Foreskin melanocyte (primary cell): ENCODE measurements at places on chromosomes 2 and 18.
A peak's percentile ranks its signal among the peaks of the same experiment; 100 is the strongest.

DNA sequence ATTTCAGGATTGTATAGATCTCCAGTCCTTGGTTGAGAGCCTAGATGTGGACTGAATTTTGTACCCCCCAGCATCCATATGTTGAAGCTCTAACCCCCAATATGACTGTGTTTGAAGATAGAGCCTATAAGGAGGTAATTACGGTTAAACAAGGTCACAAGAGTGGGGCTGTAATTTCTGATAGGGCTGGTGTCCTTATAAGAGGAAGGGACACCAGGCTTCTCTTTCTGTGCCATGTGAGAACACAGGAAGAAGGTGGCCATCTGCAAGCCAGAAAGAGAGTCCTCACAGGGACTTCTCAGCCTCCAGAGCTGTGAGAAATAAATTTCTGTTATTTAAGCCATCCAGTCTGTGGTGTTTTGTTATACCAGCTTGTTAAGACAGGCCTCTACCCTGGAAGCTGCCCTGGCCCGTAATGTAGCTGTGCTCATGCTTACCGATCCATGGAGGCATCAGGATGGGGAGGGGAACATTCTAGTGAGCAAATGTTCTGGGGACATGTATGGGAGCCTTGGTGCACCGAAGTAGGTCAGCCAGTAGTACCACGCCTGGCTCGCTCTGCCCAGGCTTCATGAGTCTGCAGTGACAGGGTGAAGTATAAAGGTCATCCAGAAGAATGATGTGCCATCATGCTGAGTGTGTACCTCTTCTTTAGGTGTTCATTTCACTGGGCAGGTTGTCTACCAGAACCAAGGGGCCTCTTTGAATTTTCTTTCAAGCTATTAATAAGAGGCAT lies 16.1 kb downstream of the RASGRP3 start:
- no peak for DNase-seq

DNA sequence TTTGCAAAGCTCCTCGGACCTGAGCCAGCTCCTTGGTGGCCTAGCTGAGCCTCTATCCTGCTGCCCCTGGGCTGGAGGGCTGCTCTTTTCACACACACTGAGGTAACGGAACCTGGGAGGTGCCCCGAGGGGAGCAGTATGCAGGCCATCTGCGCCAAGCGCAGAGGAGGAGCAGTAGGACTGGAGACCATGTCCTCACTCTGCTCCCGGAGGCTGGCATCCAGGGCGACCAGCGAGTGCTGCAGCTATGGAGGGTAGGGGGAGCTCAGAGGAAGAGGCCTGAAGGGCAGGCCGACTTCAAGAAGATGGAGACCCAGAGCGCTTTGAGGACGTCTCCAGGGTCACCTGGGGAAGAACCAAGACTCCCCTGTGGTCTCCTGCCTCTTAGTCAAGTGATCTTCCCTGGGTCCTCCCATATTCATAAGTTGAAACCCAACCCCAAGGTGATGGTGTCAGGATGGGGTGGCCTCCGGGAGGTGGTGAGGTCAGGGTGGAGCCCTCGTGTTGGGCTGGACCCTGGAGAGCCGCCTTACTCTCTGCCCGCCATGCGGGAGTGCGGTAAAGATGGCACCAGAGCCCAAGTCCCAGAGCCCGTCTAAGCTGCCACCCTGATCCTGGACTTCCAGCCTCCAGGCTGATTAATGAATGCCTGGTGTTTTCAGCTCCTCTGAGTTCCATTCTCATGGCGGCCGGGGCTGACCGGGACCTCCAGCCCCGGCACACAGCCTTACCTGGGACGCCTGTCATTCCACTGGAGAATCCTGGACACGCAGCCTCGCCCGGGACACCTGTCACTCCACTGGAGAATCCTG lies 160.7 kb downstream of the NDUFA10 start:
- DNase-seq: no peak

- no peak for DNase-seq
These were observed 29.2 kb downstream of the PECR start for GRCh38 chr2:216052420-216052819.

- DNase-seq: no peak
These were observed 338.0 kb downstream of the DCC start for GRCh38 chr18:52678034-52678433.

DNA sequence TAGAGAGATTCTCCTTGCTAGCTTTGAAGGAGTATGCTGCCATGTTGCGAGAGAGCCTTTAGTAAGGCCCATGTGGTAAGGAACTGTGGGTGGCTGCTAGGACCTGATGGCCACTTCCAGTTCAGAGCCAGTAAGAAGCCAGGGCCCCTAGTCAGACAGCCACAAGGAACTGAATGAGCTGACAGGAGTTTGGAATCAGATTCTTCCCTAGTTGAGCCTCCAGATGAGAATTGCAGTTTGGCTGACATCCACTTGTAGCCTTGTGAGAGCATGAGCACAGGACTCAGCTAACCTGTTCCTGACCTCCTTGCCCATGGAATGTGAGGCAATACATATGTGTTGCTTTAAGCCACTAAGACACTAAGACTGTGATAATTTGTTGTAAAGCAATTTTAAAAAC lies 1.2 kb upstream of the WDR7 start:
- DNase-seq: no peak

DNA sequence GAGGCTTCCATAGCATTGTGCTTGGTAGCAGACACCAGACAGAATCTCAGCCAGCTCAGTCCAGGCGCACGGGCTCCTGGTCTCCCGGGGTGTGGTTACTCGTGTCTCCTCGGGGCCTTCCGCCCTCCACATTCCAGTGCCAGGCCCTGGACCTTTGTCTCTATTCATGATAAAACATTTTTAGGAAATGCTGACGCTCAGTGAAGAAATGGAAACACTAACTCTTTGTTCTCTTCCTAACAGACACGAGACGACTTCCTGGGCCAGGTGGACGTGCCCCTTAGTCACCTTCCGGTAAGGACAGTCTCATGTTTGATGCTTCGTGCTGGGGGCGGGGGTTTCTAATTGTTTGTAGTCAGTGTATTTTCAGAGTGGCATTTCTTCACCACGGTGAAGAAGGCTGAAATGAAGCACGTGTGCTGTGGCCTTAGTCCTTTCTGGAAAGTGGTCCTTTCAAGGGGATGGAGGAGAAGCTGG lies 271.8 kb downstream of the NEDD4L start:
- DNase-seq: peak; percentile 92

DNA sequence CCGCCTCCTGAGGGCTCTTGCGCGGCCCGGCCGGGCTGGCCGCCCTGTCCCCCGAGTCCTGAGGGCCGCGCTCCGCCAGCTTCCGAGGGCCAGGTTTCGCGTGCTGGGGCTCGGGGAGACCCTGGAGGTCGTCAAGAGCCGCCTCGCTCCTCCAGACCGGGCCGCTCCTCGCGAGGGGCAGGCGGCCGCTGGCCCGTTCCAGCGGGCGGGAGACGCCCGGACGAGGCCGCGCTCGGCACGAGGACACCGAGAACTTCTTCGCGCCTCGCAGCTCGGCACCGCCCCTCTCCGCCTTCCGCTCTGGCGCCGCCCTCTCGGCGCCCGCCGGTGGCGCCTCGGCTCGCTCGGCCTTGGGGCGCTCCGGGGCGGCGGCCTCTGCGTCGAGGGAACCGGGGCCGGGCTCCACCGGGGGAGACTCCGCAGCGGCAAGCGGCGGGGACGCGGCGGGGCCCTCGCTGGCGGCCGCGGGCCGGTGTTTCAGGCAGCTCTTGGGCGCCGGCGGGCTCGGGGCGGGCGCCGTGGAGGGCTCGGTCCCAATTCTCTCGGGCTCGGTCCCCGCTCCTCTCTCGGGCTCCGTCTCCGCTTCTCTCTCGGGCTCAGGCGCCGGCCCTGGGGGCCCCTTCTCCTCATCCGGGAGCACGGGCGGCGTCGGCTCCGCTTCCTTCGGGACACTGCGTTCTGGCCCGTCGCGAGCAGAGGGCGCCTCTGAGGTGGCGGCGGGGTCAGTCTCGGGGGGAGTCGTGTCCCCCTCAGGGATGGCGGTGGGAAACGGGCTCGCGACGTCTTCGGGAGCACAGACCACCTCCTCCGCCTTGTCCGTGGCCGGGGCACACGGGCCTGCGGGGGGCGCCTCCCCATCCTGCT lies 91.6 kb upstream of the MGAT4A start:
- DNase-seq: no peak

DNA sequence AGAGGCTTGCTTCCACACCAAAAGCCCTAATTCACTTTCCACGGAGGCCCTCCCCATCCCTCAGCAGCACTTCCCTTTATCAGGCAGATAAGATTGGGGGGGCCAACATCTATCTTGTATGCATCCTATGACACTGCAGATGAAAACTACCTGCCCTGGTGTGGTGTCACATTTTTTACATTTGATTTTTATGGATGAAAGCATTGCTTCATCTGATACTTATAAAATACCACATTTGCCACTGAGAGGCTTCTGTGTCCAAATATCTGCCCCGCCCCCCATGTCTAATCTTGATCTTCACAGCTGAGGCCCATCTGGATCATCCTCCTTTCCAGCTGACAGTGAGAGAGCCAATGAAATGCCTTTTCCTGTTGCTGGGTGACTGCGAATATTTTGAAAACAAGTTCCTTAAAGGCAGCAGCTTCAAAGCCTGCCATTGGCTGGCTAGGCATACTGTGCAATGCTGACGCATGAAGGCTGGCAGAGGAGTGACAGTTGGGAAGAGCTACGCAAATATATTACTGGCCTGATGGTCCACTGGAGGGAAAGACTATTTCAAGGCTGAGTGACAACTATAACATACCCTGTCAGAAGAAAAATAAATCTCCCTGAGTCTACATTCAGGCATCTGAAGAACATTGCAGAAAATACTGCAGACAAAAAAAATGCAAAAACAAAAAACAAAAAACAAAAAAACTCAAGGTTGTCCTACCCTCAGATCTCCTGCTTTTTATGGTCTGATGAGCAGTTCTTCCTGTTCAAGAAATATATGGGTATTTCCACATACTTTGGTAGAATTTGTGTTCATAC lies 318.7 kb downstream of the PDE11A start:
- DNase-seq: peak; percentile 97

DNA sequence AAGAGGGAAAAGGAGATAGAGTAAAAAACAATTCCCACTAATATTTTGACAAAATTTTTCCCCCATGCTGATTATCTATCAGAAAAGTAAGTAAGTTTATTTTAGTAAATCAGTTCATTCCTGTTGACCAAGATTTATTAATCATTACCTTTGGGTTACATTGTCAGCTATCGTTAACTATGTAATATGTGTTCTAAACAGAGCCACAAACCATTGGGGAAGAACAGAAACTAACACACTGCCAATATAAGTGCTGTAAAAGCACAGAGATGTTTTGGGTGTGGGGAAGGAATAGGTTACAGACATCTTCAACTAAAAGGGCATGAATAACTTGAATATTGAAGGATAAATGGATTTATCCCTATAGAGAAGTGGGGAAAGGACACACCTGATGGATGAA lies 42.5 kb upstream of the ACADL start:
- DNase-seq: no peak

- DNase-seq: no peak
These were observed 367.4 kb downstream of the EPHA4 start for GRCh38 chr2:221204699-221205098.
